ENCODE measurements at places on chromosomes 2 and 18.

GRCh38 chr2:123916051-123916450 is 109.0 kb upstream of the CNTNAP5 start:
- DNase-seq = no peak

DNA sequence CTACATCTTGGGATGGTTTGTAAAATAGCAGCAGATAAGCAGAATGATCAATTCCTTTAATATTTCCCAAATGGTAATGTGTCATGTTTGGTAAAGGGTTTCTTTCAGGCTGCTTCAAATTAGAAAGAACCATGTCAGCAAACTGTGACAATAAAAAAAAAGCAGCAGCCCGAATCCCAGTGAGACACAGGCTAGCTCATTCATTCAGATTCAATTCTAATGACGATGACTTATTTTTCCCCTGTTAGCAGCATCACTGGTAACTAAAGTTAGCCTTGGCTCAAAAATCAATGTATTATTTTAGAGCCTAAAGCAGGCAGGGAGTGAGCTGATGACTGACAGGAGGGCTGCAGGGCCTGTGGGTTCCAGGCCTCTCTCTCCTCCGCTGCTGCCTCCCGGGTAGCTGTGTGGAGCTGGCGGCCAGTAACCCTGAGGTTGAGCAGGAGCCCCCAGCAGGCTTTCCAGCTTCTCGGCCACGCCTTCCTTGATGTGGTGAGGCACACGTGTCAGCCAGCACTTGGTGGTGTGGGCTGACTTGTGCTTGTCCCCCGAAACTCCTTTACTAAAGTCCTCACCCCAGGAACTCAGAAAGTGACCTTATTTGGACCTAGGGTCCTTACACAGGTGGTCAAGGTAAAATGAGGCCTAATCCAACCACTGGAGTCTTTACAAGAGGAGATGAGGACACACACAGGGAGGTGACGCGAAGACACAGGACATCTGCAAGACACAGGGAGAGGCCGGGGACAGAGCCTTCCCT is 120.5 kb upstream of the HS6ST1 start:
- no peak for DNase-seq

DNA sequence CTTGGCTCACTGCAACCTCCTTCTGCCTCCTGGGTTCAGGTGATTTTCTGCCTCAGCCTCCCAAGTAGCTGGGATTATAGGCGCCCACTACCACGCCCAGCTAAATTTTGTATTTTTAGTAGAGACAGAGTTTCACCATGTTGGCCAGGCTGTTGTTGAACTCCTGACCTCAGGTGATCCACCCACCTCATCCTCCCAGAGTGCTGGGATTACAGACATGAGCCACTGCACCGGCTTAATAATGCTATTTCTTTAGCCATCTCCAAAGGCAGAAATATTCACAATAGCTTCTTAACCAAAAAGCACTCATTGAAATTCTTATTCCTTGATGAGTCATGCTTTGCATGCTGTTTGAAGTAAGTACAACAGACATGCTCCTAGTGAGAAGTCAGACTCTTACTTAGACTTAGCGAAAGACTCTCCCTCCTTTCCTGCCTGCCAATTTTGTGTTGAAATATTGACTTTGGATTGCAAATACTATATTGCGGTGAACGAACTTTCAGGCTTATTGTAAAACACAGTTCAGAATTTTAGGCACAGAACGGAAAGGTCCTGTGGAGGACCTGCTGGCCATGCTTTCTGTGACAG is 4.4 kb downstream of the ACTR3 start:
- DNase-seq = no peak

DNA sequence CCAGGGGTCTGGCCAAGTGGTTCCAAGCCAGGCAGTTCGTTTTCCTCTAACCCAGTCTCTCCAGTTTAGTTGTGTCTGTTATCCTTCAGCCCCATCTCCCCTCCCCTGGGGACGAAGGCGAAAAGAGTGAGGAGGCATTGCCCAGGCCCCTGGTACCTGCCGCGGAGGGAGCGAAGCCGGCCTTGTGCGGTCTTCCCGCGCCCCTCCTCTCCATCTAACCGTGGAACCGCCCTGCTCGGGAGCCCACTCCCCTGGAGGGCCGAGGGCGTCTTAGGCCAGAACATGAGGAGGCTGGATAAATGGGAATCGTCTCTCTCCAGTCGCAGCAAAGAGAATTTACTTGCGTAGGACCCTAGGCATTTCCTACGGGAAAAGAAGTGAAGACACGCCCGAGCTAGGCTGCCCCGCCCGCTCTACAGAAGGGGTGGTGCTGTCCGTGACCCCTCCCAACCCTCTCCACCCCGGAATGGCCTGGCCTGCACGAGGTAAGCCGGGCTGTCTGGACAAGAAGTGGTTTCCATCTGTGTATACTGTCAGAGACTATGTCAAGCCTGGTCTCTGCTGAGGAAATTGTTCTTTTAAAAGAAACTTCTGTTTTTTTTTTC is 156.2 kb downstream of the MIB1 start:
- no peak for DNase-seq

DNA sequence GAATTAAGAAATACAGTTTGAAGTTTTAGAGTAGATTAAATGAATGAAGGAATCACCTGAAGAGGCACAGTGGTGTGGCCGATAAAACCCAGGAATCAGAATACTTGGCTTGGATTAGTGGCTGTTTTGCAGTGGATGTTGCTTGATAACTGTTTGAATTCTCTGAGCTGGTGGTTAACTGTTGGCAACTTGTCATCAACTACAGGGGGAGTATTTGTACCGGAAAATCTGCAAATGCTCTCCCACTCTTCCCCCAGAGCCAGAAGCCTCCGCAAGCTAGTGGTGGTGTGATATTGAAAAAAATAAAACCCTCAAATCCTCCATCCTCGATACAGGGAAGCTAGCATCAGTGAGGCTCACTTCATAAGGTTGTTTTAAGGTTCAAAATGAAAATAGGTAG is 326.7 kb downstream of the DPP10 start:
- DNase-seq = no peak

- DNase-seq = no peak
These were observed 4.8 kb downstream of the MFSD6 start for GRCh38 chr2:190412966-190413365.

GRCh38 chr2:159272156-159272555 is 14.3 kb downstream of the WDSUB1 start:
- no peak for DNase-seq

DNA sequence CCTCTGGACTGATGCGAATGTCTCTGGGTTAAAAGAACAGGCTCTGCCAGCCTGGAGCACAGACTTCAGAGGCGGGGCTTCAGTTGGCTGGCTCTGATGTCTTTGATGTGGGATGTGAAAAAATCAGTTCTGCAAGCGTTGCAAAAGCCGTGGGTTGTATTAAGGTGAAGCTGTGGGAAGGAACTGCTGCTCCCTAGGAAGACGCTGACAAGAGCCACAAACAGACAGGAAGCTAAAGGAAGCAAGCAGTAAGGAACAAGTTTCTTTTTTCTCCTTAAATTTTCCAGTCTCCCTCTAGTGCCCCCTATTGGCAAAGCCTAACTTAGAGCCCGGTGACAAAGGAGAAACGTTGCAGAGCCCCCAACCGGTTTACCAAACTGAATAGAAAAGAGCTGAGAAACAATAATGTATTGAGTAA is 239.0 kb downstream of the CCDC178 start:
- DNase-seq = no peak

DNA sequence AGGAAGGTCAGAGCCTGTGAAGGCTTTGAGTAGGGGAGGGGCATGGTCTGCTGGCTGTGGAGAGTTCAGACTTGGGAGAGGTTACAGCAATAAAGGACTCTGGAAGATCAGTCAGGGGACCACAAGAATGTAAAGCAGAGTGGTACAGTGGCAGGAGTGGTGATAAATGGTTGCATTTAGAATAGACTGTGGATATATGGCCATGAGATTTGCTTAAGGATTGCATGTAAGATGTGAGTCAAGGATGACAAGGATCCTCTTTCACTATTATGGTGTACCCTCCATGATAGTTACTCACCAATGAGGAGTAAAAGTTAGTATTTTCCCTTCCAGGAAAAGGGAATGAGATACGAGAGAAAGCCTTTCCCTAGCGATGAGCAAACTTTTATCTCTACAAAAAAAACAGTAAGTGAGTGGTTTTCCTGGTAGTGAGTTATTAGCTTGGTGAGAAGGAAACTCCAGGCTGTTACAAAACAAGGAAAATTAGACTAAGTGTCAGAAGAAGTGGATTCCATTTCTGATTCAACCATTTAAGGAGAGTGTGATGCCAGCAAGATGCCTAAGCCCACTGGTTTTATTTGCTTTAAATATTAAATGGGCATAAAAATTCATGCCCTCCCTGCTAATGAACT is 818.0 kb upstream of the ACVR2A start:
- DNase-seq = no peak

Measured in posterior vena cava (tissue), 2 donors.